Keratinocyte (primary cell): ENCODE measurements at places on chromosomes 7 and 10. TPM values are rescaled to one million over a fixed set of nuclear protein-coding genes. Genes with fewer than 3 reads are reported as not detected.

The TIMM23B gene
- 15.4 to 18.4 TPM (median 16.4 TPM) in 3 replicates for polyA plus RNA-seq

The DCLRE1A gene
- polyA plus RNA-seq: 4.3 to 6.5 TPM (median 4.8 TPM) in 3 replicates

The PTN gene
- polyA plus RNA-seq: 0.04 TPM in 1 of 3 replicates, not detected in the others

The LRRC17 gene
- polyA plus RNA-seq: 0.05 to 0.28 TPM (median 0.20 TPM) in 3 replicates

The SPDYE2 gene
- not detected in 3 replicates for polyA plus RNA-seq

The DPYSL4 gene
- polyA plus RNA-seq: 7.4 to 10.0 TPM (median 8.6 TPM) in 3 replicates

The PLEKHS1 gene
- not detected in 3 replicates for polyA plus RNA-seq

The RADIL gene
- polyA plus RNA-seq: 0.09 TPM in 1 of 3 replicates, not detected in the others

The COL1A2 gene
- 0.13 to 0.16 TPM (median 0.14 TPM) in 3 replicates for polyA plus RNA-seq

DNA sequence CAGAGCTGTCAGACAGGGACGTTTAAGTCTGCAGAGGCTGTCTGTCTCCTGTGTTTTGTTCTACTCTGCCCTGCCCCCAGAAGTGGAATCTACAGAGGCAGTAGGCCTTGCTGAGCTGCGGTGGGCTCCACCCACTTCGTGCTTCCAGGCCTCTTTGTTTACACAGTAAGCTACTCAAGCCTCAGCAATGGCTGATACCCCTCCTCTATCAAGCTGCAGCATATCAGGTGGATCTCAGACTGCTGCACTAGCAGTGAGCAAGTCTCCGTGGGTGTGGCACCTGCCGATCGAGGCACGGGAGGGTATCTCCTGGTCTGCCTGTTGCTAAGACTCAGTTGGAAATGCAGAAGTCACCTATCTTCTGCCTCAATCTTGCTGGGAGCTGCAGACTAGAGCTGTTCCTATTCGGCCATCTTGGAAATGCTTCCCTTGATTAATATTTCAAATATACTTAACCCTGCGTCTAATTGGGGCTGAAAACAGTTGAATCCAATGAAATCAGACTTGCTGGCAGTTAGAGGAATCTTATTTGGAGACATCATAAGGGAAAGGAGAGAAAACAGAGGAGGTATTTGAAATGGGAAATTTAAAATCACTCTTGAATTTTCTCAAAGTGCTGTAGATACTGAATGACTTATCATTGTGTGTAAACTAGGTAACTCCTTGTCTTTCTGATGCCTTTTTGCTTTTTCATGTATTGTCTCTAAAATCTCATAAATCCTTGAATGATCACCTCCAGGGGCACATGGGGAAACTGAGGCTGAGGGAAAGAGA, 13.8 kb upstream of the CYP3A5 start:
- DNase-seq: no peak

GRCh38 chr7:97025983-97026714, 1.5 kb upstream of the DLX5 start:
- DNase-seq: no peak

DNA sequence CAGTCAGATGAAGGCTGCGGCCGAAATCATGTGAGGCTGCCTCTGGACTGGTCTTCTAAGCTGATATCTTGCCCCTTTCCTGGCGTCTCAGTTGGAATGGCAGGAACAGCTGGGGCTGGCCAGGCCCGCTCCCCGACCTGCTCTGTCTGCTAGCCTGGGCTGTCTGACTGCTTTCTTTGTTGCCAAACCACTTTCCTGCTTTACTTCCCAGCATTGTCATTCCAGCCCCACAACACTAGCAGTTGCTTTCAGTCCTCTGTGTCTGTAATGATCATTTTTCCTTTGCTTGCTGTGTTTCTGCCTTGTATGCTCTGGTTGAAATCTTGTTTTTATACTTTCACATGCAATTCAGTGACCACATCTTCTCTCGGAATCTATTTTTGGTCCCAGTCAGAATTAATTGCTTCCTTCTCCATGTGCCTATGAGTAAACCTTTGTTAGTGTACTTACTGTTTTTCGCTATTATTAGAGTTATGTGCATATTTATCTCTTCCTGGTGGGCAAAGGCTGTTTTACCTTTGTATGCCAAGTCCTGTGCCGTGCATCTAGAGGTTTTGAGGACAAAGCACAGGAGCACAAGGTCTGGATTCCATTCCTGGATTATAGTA, 21.6 kb downstream of the PRPF18 start:
- no peak for DNase-seq

GRCh38 chr10:121525251-121526134, 72.8 kb downstream of the FGFR2 start:
- no peak for DNase-seq

- DNase-seq: no peak
These were observed 150.5 kb downstream of the PTPN20 start for GRCh38 chr10:47061776-47062175.

DNA sequence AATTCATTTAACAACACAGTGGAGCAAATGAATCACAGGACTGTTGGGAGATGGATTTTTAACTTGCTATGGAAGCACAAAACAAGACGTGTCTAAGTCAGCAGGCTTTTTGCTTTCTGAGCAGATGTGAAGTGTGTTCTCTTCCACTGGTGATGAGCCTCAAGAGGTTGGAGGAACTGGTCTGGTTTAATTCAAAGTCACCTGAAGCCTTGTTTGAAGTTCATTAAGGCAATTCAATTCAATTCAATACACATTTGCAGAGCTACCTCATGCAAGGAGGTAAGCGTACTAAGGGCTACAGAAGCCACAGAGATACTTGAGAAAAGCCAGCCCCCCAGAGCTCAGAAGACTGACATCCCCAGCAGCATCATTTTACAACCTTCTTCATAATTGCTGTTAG, 68.4 kb upstream of the PALS2 start:
- no peak for DNase-seq

GRCh38 chr7:157228864-157229422, 90.2 kb downstream of the UBE3C start:
- no peak for DNase-seq

DNA sequence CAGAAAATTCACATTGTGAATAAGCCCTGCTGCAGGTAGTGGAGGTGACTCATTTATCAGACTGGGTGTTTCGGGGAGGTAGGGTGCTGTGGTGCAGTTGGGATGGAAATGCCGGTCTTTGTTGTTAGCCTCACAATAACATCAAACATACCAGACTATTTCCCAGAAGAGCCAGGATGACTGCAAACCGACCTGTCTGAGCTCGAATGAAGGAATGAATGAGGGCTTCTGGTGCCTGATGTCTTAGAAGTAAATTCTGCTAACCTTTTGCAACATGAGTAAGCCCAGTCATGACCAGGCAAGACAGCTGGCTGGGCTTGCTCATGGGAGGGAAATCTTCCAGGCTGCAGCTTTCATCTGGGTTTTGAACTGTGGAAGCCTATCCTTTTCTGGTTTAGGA, 2.4 kb upstream of the VDAC2 start:
- peak; percentile 81 for DNase-seq

- no peak for DNase-seq
These were observed 388.3 kb upstream of the MGMT start for GRCh38 chr10:129078746-129079145.

GRCh38 chr10:9254353-9254752, 1199.9 kb downstream of the GATA3 start:
- no peak for DNase-seq

DNA sequence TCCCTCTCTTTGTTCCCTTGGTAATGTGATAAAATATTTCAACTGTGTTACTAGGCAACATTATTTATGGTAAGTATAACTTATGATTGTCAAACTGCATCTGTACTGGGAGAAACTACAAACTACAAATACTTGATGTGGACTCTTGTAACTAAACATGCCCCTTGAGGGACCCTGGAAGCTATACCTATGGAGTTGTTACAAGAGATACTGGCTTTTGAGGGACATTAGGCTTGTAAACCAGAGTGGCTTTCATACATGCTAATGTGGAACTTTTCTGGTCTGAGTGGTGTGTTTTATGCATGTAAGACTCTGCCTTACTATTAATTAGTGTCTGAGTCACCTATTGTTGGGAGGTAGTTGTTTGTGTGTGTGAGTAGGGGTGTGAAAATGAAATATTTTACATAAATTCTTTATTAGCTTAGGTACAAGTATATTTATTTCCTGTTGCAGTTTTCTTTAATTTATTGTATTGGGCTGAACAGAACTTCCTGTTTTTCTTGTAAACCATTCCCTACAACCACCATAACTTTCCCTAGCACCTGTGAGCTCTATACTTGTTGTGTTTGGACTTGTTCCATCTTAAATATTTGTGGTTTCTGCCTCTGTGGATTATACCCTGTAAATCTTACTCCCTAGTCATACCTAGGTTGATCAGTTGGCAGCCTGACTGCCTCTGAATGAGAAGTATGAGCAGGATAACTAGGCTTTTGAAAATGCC, 49.8 kb downstream of the STK31 start:
- DNase-seq: no peak

- DNase-seq: no peak
These were observed 12.9 kb downstream of the GRM8 start for GRCh38 chr7:127239814-127240213.

- DNase-seq: no peak
These were observed 300.6 kb downstream of the PLXNA4 start for GRCh38 chr7:132275416-132276233.

GRCh38 chr10:63788152-63788821, 267.1 kb downstream of the REEP3 start:
- DNase-seq: no peak

- no peak for DNase-seq
These were observed 69.7 kb upstream of the PPP1R3C start for GRCh38 chr10:91702620-91703019.

DNA sequence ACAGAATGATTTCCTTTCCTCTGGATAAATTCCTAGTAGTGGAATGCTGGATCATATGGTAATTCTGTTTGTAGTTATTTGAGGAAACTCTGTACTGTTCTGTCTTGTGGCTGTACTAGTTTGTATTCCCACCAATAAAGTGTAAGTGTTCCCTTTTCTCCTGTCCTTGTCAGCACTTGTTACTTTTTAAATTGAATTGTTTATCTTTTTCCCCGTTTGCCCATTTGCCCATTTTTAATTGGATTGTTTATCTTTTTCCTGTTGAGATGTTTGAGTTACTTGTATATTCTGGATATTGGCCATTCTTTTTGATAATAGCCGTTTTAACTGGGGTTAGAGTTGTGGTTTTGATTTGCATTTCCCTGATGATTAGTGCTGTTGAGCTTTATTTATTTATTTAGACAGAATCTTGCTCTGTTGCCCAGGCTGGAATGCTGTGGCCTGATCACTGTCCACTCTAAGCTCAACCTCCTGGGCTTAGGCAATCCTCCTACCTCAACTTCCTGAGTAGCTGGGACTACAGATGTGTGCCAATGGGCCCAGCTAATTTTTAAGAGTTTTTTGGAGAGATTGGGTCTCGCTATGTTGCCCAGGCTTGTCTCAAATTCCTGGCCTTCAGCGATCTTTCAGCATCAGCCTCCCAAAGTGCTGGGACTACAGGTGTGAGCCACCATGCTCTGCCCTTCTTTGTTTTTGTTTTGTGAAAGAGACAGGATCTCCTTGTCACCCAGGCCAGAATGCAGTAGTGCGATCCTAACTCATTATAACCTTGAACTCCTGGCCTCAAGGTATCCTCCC, 23.0 kb downstream of the BMPR1A start:
- no peak for DNase-seq

DNA sequence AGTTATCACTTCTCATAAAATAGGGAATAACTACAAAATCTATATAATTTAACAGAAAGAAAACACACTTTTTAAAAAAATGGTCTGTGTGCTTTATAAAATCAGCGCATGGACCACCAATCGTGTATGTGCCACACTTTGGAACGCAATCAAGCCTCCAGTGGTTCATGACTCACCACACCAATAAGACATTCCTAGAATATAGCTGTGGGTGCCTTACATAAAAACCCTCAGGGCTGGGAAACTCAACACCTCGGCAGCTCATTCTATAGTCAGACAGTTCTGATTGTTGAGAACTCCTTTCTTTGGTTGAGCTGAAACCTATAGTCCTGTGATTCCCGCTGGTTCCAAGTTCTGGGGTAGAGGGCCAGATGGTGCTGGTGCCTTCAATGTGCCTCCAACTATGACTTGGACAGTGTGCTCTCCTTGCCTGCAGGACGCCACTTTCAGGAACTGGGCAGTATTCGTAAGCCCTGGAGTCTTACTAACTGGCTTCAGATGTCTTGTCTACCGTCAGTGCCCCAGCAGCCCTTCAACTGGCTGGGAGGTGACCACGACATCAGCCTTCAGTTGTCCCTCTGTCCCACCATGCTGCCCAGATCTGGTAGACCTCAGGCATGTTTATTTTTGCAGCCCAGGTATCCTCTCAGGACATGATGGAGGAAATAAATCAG, 135.7 kb upstream of the GDF10 start:
- peak; percentile 56 for DNase-seq

- DNase-seq: no peak
These were observed 19.6 kb upstream of the INPP5A start for GRCh38 chr10:132517951-132518521.

- no peak for DNase-seq
These were observed 98.1 kb upstream of the RSU1 start for GRCh38 chr10:16915300-16915699.

- DNase-seq: peak; percentile 57
These were observed 286.8 kb downstream of the PARD3 start for GRCh38 chr10:34528320-34528719.

DNA sequence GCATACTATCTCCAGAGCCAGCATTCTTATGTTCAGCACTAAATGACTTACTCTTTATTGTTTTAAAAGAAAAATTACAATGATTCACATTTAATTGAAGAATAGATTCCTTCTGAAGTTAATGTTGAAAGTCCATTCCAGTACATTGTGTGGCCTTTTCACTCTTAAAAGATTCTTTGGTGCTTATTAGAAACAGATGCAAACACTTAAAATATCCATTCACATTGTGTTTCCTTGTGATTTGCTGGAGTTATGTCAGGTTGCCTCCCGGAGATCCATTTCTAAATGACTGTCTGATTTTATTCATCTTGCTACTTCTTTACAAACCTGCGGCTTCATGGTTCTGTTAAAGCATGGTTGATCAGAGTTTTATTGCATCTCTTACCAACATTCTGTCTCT, 152.8 kb downstream of the FOXP2 start:
- no peak for DNase-seq

- DNase-seq: no peak
These were observed 253.3 kb downstream of the IPMK start for GRCh38 chr10:58014436-58014835.

DNA sequence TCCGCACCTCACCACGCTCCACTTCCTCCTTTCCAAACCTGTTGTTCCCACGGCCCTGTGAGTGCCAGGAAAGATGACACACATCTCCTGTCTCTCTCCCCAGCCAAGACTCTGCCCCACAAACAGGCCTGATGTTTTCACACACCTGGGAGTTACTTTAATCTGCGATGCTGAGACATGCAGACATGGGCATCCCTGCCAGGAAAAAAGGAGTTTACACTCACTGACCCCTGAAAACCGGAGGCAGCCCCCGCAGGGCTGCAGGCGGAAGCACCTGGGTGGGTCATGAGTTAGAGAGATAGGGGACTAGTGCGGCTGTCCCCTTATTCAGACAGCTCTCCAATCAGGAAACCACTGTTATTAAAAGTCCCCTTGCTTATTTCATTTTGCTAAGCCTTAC, 106.4 kb upstream of the CARD11 start:
- no peak for DNase-seq

DNA sequence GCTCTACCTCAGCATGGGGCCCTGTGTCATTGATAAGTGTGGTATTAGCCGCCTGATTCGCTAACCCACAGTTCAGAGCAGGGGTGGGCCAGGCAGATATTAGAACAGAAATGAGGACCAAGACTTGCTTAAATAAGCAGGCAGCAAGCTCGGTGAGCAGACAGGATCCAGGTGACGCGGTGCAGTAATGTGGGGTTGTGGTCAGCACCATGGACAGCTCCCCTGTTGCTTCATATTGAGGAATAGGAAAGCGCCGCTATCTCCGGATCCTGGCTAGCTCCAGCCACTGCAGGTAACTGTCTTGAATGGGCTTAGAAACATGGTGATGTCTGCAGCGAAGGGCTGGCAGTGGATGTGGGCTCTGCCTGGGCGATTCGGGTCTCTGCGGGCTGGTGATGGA, 51.3 kb upstream of the GPR26 start:
- DNase-seq: peak; percentile 2

- DNase-seq: no peak
These were observed 80.0 kb downstream of the EPC1 start for GRCh38 chr10:32266979-32267378.
